ENCODE measurements at places on chromosomes 12 and 14.

DNA sequence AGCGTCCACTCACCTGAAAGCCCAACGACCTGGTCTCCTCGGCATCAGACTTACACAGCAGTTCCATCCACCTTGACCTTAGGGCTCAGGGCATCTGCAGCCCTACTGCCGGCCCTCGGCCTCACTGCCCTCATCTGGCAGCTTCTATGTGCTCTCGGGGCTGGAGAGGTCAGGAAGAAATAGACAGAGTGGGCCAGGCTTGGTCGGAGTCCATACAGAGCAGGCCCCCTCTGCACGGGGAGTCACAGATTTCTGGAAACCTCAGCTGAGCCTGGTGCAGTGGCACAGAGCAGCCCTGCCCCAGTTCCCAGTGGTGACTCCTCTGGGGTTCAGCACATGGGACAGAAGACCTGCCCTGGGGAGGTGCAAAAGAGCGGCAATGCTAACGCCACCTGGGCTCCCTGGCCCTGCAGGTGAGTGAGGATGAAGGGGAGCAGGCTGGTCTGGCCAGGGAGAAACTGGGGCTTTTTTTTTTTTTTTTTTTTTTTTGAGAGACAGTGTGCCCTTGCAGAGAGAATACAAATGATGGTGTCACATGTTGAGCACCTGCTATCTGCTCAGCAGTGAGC is 190.1 kb upstream of the PRMT8 start:
- no peak for DNase-seq

DNA sequence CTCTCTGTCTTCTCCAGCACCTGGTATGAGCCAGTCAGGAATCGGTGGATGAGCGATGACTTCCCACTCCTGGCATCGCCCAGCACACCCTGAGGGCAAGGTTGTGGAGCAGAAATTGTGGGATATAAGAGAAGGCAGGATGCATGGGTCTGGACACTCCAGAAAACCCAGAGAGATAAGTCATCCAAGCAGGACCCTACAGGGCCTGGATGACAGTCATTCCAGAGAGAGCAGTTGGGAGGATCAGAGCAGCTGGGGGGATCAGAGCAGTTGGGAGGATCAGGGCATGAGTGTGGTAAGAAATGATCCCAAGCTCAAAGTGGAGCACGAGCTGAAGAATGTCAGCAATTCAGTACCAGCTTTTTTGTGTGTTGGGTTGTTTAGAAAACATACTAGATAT is 4.0 kb downstream of the AGAP2 start:
- peak; percentile 36 for DNase-seq

GRCh38 chr12:131327521-131328488 is 374.1 kb downstream of the ADGRD1 start:
- no peak for DNase-seq

DNA sequence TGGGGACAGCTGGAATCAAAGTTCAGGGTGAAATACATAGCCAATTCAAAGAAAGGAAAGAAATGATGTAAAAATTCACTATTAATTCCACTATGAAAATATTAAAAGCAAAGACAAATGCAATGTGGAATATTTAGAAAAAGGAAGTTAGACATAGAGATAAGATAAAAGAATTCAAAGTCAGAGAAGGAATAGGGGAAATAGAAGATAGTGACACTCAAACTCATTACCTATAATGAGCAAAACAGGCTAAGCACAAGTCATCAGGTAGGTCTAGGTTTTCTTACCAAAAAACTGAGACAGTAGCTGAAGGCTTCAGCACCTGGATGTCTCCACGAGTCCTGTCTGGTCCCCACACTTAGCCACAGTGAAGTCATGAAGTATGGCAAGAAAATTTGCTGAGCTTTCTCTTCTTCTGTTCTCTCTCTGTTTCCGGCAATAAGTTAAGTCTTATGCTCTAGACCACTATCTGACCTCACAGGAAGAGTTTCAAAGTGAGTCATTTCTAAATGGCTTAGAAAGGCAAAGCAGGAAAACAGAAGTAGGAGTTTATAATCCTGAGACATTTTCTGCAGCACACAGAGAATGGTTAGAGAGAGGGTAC is at the start of gene C3AR1:
Gene C3AR1 (minus strand): TSS at position 369 of the 604 bp plus-strand sequence. CDS start 6,174 bp downstream, outside the sequence.
- DNase-seq = peak; percentile 79

DNA sequence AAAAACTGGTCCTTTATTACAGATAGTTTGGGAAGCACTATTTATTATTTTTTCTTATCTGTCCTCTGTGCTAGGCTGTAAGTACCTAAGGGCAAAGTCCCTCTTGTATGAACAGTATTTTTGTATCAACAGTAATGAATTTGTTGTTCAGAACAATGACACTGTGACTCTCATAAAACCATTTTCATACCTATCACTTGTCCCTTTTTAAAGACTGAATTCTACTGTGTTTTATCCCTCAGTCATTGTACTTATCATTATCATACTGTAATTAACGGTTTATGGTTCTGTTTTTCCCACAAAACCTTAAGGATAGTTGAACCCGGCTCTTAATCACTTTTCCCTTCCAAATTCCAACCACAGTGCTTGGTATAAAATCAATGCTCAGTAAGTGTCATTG is 69.4 kb downstream of the SRGAP1 start:
- DNase-seq = no peak

DNA sequence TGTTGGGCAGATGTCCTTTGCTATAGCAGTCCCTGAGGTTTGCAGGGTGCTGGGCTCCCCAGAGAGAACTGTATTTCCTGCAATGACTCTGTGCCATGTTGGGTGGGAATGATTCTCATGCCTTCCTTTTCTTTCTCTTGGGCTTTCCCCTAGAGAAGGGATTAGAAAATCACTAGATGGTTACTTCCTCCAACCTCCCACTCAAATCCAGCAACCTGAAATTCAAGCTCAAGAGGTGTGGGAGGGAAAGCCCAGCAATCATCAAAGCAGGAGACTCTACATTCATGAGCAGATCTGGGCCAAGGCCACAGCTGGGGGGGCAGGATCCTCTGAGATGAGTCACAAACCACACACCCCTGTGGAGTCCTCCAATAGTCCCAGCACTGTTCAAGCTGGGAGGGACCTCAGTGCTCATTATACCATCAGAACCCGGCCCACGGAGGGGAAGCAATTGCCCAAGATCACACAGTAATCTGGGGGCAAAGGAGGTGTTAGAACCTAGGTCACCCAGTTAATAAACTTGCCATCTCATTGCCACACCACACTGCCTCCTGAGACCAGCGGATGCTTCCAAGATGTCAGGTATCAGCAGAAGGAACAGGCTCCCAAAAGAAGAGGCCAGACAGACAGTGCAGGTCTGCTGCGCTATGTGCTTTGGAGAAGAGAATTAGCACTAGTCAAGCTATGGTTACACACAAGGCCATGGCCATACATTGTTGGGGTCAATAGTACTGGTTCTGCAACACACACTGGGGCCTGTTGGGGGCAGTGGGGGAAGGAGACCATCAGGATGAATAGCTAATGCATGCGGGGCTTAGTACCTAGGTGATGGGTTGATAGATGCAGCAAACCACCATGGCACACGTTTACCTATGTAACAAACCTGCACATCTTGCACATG is 65.7 kb downstream of the TTC9 start:
- peak; percentile 86 for DNase-seq

- no peak for DNase-seq
Observed at GRCh38 chr12:127231371-127231770, 1035.6 kb upstream of the TMEM132C start.

DNA sequence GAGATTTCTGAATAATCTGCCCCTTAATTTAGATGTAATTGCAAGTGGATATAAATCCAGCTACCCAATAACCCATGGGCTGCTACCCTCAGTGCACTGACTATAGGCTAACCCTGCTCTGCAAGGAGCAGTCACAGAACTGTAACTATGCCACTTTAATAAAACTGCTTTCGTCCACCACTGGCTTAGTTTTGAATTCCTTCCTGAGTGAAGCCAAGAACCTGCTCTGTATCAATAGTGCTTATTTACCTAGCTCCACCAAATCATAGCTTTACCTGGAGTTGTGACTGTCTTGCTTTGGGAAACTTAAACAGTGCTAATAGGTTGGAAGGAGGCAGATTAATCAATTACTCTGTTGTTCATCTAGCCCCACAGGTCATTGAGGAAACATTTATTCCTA is 1524.4 kb upstream of the SEL1L start:
- no peak for DNase-seq

- DNase-seq = no peak
Observed at GRCh38 chr12:26563552-26563951, 269.4 kb downstream of the ITPR2 start.

DNA sequence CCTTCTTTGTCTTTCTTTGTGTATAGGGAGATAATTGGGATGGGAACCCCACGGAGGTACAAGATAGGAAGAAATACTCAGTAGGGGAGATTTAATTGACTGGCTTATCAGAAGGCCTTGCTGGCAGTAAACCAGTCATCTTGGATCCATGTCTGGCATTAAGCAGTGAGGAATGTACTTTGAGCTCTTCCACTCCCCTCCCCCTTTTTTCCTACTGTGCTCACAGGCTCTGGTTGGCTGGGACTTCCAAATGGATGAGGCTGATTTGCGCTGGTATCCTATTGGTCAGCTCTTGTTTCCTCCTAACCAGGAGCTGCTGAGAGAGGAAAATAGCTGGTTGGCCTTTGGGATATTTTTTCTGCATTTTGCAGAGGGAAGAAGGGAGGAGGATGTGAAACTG is 24.7 kb downstream of the NGDN start:
- no peak for DNase-seq

DNA sequence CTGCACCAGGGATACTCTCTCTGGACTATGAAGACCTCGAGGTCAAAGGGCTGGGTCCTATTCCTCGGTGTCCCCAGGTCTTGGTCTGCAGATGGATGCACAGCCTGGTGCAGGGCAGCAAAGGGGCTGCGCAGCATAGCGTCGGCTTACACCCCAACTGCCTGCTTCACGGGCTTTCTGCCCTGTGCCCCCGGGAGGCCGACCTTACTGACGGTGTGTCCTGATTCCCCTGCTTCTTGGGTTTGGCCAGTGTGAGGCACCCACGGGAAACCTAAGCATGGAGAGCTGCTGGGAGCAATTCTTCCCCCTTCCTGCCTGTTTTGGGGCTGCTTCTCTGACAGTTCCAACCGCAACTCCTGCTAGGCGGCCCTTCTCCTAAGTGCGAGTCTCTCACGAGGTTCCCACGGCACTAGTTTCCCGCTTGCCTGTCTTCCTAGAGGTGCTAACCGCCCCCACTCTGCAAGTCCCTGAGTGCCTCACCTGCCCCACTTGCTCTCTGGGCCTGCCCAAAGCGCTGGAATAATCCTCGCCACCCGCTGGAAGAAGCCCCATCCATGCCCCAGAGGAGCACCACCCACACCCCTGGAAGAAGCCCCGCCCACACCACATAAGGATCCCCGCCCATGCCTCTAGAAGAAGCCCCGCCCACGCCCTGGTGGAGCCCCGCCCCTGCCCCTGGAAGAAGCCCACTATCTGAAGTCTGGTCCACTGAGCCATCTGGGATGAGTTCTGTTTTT is 54.0 kb downstream of the PRIMA1 start:
- no peak for DNase-seq

DNA sequence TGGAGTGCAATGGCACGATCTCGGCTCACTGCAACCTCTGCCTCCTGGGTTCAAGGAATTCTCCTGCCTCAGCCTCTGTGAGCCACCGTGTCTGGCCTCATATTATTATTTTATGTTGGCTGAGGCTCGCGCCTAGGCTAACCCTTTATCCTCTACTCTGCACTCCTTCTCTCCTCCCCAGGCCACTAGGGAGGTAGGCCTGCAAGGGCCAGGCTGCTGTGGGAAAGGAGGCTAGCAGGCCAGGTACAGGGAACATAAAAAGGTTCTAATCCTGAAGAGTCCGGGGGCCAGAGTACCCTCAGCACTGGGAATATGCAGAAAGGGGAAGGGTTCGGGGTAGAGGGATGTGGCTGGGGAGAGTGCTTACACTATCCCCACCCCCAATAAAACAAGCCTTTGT is 14.9 kb downstream of the PKP2 start:
- no peak for DNase-seq

DNA sequence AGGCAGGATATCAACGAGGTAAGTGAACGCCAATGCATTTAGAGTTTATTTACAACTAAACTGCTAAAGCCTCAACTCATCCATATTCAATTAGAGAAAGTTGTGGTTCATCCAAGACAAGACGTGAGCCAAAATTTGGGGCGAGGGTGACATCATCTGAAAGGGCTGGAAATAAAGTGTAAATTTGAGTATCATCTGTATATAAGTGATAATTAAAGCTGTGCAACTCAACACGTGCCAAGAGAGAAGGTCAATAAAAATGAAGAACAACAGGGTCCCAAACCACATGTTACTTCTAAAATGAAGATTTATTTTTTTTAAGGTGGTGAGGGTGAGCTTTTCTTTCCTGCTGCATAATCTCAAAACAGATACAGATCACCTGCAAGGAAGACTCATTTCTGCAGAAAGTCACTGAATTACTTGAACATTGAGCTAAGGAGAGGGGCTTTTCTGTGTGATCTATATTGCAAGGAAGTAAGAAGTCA is 203.6 kb downstream of the EFCAB11 start:
- no peak for DNase-seq

- peak; percentile 82 for DNase-seq
Observed at GRCh38 chr14:32697704-32698103, 241.0 kb upstream of the NPAS3 start.

DNA sequence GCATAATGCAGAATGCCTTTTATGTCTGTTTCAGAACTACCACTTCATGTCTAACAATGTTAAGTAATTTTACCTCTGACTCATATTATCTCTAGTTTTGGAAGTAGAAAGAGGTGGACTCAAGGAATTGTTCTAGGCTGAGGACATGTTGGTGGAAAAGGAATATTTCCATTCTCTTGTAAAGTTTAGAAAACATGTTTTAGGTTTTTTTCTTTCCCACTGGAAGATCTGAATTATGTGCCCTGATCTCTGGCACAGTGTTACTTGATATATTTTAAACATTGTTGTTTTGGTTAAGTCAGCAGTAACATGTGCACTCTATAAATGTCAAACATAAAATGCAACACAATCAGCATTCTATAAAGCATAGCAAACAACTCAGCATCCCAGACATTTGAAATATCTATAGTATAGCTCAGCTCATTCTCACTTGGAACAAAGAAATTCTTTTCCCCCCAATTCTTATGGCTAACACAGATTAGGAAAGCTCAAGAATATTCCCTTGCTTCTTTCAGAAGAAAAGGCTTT is 202.3 kb downstream of the STXBP6 start:
- DNase-seq = no peak

DNA sequence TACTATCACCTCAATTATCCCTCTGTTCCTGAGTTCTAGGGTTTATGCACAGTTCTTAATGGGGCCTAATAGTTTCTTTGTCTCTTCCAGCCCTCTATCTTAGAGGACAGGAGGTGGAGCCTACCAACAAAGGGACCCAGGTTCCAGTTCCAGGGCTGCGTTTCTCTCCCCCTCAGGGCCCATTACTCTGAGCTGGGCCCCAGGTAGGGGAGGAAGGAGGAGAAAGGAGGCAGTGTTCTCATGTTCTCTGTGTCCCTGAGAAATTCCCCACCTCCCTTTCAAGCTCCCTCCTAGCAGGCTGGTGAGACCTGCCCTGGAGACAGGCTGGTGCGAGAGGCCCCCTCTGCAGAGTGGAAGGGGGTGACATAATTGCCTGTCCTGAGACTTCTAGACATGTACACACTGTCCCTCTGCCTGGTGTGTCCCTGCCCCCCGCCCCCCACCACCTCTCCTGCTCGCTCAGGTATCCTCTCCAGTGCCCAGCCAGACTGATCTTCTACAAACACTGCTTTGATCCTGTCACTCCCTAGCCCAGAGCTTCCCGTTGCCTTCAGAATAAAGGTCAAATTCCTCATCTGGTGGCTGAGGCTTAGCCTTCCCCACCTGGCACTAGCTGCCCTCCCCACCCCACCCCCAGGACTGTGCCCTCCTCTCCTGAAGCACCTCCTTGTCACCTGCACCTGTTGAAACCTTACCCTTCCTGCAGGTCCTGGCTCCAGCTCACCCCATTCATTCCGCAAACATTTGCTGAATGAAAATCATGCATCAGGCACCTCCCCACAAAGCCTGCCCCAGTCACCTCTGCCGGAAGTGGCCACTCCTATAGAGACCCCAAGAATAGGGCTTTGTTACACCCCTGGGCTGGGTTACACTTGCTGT is 21.1 kb upstream of the KRT8 start:
- DNase-seq = peak; percentile 60

Data from M059J (cell line).